ENCODE measurements at places on chromosomes 5 and 9.

DNA sequence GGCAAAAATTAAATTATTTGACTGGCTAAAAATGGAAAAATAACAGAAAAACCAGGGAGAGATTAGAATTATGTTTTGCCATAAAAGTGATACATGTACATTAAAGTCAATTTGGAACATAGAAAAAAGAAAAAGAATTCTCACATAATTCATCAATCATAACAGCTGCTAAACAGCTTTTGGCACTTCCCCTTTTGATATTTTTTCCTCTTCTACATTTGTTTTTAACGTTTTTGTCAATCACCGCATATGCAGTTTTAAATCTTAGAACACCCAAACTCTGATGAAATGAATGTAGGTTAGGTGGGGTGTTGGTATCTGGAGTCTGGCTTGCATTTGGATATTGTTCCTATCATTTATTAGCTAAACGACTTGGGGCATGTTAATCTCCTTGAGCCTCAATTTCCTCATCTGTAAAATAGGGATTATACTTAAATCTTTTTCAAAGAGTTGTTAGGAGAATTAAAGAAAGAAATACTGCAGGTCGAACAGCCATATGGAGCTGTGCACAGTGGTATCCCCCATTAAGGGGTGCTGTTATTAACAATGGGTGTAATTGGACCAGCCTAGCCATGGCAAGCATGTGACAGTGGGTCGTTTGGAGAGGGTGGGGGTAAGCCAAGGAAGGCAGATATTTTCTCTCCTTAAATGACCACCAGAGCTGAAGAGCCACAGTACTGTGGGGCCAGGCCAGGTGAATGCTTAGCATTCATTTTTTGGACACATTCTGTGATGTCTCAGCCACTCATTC, 22.6 kb downstream of the NPR3 start:
- no peak for DNase-seq

- no peak for DNase-seq
Measured at GRCh38 chr9:129733632-129733953, 19.2 kb downstream of the PTGES start.

DNA sequence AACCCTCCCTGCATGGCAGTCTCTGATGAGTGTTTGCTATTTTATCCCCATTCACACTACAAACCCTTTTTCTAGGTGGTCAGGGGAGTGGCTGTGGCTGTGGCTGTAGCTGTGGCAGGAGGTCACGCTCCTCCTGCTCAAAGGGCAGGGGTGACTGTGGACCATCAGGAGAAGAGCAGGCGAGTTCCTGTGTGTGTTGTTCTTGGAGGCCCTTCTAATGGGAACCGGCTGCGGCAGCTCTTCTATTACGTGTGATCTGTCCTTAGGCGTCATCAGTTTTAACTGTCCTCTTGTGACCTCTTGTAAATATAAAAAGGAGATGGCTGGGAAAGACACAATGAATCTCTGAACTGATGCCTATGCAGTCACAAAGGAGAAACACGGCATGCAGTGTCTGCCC, 65.1 kb downstream of the ANKH start:
- no peak for DNase-seq

DNA sequence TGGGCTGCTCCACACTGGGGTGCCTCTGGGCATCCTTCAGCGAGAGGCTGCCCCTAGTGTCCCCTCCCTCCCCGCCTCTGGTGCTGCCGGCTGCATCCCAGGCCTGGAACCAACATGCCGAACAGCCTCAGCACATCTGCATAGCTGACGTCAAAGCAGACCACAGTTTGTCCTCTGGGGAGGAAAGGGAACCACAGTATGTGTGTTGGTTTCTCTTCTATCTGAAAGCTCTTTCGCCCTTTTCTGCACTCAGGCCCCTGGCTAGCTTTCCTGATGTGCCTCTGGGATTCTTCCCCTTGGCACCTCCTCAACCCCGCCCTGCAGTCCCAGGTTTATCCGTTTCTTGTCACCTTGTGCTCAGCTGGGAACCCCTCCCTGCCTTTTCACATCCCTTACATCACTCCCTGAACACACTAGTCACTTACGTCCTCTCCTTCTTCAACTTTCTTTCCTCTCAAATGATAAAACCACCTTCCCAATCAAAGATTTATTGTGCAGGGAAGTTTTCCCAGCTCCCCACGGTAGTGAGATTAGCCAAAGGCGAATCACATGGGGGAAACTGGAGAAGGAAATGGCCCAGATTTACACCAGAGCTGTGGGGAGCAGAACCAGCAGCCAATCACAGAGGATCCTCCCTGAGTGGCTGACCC, 35.5 kb upstream of the B4GALT1 start:
- DNase-seq: no peak

- no peak for DNase-seq
Measured at GRCh38 chr5:84281383-84281782, 103.3 kb downstream of the EDIL3 start.

GRCh38 chr5:1525624-1526189, 1.9 kb upstream of the LPCAT1 start:
- DNase-seq: no peak

- no peak for DNase-seq
Measured at GRCh38 chr5:113397046-113397445, 37.7 kb downstream of the TSSK1B start.

DNA sequence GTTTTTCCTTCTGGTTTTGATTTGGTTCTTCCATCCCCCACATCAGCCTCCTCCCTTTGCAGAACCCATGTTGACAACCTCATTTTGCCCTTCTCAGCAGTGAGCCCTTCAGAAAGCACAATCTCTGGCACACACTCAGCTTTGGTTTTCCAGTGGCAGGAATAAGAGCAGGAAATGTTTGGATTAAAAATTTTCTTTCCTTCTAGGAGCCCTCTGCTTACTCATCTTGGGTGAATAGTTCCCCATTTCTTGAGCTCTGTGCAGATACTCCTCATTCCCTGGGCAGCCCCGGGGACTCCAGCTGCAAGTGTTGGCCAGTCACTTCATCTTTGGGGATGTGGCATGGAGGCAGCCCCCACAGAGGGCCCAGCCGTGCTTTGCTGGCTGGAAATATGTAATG, 170.5 kb downstream of the NR3C1 start:
- DNase-seq: no peak

DNA sequence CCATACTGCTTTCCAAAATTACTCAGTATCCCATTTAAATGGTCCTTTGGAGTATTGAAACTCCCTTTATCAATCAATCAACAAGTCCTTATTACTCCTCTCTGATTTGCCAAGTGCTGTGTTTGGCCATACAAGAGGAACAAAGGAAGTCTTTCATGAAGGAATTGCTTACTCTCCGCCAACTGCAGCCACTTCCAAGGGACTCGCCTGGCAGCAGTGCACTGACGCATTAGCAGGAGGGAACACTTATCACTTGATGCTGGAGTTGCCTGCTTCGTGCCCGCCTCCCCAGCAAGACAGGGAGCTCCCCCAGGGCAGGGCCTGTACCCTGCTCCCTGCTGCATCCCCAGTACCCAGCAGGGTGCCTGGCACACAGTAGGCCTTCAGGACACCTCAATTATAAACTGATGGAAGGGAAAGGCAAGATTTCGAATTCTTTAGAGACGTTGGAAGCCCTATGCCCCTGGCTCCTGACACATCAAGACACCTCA, 97.9 kb downstream of the CRB2 start:
- no peak for DNase-seq

GRCh38 chr5:169413416-169413815, 112.5 kb upstream of the SLIT3 start:
- DNase-seq: no peak

GRCh38 chr9:137262909-137263285, 7.8 kb downstream of the NELFB start:
- no peak for DNase-seq

- no peak for DNase-seq
Measured at GRCh38 chr9:95132366-95133324, 184.9 kb downstream of the FANCC start.
